ENCODE measurements at places on chromosomes 16 and 17.
A peak's percentile ranks its signal among the peaks of the same experiment; 100 is the strongest.

DNA sequence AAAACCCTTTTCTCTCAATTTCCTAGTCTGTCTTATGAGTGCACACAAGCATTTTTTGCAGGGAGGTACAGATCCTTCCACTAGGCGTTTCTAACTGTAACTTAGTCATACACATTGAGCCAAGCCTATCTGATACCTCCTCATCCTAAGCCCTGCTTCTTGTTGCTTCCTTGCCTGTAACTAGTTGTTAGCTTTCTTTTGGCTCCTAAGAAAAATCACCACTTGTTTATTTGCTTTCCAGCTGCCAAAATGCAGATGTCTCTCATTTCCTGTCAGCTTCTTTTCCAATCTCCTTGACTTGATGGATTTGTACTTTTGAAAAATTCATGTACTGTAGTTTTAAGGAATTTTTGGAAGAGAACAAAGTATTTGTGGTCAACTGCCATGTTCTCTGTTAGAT lies 73.7 kb downstream of the TNRC6C start:
- no peak for DNase-seq

DNA sequence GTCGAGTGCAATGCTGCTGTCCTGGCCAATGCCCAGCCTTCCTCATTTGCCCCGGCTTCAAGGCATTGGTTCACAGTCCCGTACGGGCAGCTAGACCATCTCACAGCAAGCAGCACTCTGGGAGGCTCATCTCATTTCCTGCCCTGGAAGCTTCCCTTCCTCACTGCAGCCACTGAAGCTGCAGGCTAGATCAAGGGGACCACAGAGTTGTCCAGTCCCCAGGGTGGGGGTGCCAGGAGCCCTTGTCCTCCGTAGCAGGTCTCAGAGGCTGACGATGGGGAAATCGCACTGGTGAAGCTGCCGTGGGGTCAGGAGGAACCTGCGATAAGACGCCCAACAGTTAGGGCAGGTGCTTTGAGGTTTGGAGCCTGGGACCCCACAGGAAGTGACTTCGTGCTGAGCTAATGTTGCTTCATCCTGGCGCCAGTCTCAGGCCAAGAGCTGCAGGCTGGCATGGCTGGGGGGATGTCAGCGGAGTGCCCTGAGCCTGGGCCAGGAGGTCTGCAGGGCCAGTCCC lies at the start of gene SPNS3:
SPNS3 (plus strand) TSS at position 426 of the 517 bp plus-strand sequence; CDS start at position 454, 28 bp downstream.
- DNase-seq: no peak

DNA sequence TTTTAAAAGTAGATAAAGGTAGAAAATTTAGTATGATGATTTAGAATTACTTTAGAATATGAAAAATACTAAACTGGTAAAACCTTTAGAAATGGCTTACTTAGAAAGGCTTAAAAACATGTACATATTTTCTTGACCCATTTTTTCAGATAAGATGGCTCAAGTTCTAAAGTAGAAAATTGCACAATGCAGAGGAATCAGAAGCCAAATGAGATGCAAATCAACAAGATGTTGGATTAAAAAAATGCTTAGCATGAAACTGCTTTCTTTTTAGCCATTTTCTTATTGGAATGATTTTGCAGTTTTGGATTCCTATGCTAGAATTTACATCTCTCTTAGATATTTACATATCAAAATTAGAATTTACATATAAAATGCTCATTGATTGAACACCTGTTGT lies 1.5 kb upstream of the KRTAP3-1 start:
- DNase-seq: no peak

DNA sequence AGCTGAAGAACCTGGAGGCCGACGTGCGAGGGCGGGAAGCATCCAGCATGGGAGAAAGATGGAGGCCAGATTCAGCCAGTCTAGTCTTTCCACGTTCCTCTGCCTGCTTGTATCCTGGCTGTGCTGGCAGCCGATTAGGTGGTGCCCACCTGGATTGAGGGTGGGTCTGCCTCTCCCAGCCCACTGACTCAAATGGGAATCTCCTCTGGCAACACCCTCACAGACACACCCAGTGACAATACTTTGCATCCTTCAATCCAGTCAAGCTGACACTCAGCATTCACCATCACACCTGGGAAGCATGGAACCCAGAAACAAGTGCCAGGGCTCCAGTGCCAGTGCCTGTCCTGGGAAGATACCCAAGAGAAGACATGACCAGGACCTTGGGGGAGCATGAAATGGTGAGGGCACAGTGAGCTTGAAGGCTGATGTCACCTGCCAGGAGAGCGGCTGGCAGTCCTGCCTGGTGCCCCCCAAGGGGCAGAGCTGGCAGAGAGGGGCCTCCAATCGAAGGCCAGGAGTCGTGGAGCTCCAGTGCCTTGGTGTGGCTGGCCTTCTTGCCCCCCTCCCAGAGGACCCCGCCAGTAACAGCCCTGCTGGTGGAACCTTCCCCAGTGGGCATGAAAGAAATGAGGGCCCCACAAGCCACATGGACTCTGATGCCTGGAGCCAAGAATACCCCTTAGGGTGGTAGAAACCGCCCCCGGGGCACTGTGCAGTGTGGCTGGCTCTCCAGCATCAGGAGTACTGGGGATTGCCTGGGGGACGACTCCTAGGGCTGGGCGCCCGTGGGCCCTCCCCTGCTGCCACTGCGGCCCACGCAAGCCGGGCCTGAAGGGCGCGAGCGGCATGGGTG lies 643 bp upstream of the NPB start:
- DNase-seq: no peak

DNA sequence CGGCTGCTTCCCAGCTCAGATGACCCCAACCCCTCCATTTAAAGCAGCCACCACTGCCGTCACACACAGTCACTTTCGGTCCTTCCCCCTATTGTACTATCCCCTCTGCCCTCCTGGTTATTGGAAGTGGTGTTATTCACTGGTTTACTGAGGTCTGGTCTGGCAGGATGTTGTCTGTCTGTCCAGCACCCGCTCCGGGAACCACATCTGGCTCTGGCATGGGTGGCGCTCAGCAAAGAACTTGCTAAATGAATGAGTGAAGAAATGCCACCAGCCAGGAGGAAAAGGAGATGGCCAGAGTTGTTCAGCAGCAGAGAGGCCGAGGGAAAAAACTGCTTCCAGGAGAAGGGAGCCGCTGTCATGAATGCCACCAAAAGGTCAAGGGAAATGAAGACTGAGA lies 161.6 kb downstream of the GSG1L start:
- DNase-seq: no peak

DNA sequence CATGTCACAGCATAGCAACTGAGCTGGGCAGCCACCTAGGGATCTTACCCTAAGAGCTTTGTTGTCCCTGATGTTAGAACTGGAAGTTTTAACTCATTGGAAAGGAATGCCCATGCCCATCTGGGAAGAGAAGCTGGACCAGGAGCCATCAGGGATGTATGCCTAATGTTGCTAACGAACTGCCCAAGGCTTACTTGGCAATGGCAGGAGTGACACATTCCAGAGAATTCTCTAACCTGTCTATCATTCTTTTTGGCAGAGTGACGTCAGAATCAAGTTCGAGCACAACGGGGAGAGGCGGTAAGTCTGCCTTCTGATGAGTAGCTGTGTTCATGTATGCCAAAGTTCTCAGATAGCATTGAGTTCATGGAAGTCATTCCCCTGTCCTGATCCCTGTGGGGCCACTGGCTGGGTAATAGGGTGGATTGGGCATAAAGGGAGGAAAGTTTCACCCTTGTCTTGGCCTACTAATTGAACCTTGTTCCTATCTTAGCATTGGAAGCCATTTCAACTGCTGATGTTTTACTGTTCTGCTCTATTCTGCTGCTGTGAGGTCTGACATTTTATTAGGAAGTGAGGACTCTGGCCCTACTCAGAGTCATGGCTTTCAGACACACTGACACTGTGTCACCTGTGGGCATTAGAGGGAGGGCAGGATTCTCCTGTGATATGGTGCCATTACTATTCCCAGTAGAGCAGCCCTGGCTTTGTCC lies 23.7 kb downstream of the MAP3K3 start:
- no peak for DNase-seq

DNA sequence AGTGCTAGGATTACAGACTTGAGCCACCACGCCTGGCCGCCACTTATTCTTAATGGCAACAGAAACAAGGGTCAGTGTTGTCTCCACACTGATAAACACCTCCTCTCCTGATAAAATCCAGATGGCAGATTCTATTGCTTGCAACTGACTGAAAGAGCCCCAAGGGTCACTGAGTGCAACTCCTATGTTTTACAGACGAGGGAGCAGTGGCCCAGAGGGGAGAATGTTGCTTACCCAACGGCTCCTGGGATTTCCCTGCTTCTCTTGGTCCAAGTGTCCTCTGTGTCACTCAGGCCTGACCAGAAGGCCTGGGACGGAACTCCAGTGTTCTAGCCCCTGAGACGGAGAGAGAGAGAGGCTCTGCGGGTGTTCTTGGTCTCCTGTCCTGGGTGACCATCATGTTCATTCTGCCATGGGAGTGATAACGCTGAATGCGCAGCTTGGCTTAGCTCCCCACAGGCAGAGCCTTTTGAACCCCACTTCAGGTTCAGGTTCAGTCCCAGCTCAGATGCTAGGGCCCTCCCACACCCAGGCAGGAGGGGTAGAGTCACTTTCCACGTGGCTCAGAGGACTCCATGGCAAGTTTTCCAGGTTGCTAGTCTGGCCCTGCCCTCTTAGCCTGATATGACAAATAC lies 77.3 kb upstream of the NLRP1 start:
- DNase-seq: no peak

- DNase-seq: no peak
Observed at GRCh38 chr17:50318501-50319285, 27.2 kb upstream of the XYLT2 start.

DNA sequence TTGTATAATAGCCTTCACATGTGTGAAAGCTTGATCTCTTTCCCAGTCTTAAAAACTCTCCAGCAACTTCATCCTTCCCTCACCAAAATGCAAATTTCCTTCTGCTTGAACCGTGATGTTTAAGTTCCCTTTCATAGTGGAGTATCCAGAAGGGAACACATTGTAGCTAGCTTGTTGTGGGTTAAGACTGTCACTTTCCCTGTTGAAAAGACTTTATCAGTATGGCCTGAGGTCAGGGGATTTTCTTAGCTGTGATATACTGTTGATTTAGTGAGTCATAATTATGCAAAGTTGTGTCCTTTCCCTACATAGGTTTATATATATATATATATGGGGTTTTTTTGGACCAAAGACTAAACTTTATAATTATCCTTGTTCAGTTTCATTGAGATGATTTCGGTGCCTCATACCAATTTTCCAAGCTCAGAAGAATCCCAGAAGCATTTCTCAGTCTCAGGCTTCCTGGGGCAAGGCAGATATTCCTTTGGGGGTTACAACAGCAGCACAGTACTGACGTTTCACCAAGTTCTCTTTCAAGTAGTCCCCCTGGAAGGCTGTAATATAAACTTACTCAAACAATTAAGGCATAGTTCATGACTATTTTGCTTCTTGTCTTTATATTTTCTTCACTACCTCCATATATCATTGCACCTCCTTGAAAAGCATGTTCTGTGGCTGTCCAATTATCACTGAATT lies 35.7 kb downstream of the ESRP2 start:
- DNase-seq: no peak

GRCh38 chr16:15988268-15989013 lies 39.0 kb downstream of the ABCC1 start:
- no peak for DNase-seq

DNA sequence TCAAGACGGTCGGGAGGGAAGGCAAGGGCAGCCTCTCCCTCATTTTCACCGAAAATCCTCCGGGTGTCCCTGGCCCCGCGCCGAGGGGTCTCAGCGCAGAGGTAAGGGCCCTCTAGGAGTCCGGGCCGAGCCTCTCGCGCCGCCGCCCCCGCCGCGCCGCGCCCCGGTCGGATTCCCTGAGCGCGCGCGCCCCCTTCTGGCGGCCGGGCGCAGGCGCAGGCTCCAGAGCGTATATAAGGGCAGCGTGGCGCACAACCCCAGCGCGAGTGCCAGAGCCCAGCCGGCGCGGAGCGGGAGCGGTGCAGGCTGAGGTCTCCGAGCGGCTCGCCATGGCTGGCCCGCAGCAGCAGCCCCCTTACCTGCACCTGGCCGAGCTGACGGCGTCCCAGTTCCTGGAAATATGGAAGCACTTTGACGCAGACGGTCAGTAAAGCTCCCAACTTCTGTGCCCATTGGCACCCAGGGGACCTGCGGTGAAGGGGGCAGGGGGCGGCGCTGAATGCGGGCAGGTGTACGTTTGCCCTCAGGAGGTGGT lies at the start of gene CALB2:
CALB2 (plus strand) TSS at position 260 of the 535 bp plus-strand sequence; CDS start at position 330, 70 bp downstream.
- no peak for DNase-seq

- peak; percentile 28 for DNase-seq
Observed at GRCh38 chr17:66900126-66901010, 64.1 kb upstream of the CACNG4 start.

- peak; percentile 6 for DNase-seq
Observed at GRCh38 chr16:12455287-12455798, 348.3 kb downstream of the CPPED1 start.

- no peak for DNase-seq
Observed at GRCh38 chr17:82100502-82101298, 2.7 kb upstream of the FASN start.

DNA sequence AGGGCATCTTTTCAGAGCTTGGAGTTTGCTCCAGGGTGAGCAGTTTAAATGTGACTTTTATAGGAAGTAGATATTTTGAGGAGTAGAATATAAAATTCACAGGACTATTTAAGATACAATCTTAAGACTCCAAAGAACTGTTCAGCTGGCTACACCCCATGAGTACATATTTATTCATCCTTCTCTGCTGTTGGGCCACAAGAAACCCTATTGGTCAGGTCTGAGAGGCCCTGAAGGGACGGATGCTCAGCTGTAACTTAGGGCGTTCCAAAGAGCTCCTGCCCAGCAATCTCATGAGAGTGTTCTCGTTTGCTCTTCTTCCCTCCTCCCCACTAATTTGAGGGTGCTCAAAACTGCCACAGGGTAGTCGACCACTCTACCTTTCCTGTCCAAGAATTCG lies 7.3 kb downstream of the ST6GALNAC2 start:
- no peak for DNase-seq

GRCh38 chr16:4677994-4678393 lies 15.4 kb upstream of the NUDT16L1 start:
- DNase-seq: no peak

Measured in HCT116 (cell line).